ENCODE measurements at places on chromosomes 5 and 9.
A peak's percentile ranks its signal among the peaks of the same experiment; 100 is the strongest.

GRCh38 chr9:124693403-124693802, 77.7 kb downstream of the NR6A1 start:
- no peak for DNase-seq

GRCh38 chr5:138458384-138458783, 6.9 kb upstream of the EGR1 start:
- DNase-seq = no peak

- DNase-seq = no peak
Observed at GRCh38 chr5:58456026-58456425, 3.9 kb downstream of the PLK2 start.

DNA sequence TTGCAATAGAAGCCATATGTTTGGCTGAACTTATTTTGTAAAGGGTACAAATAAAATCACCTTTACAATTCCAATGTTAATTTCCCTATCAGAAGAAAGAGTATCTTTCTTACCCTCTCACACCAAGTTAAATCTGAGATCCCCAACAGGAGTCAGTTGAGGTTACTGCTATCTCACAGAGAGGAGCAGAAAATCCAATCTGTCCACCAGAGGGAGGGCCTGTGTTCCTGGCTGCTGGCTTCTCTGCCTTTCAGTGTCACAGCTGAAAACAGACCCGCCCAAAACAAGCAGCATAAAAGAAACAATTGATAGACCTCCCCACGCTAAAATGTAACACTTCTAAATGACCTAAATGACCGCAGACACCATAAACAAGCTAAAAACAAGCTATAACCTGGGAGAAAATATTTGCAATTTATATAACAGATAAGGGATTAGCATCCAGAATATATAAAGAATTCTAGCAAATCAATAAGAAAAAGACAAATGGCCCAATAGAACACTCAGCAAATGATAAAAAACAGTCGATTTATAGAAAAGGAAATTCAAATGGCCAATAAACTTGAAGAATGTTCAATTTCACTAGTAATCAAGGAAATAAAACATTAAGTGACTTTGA, 24.5 kb upstream of the MVB12B start:
- no peak for DNase-seq

GRCh38 chr5:137194300-137194699, 304.8 kb downstream of the SPOCK1 start:
- no peak for DNase-seq

DNA sequence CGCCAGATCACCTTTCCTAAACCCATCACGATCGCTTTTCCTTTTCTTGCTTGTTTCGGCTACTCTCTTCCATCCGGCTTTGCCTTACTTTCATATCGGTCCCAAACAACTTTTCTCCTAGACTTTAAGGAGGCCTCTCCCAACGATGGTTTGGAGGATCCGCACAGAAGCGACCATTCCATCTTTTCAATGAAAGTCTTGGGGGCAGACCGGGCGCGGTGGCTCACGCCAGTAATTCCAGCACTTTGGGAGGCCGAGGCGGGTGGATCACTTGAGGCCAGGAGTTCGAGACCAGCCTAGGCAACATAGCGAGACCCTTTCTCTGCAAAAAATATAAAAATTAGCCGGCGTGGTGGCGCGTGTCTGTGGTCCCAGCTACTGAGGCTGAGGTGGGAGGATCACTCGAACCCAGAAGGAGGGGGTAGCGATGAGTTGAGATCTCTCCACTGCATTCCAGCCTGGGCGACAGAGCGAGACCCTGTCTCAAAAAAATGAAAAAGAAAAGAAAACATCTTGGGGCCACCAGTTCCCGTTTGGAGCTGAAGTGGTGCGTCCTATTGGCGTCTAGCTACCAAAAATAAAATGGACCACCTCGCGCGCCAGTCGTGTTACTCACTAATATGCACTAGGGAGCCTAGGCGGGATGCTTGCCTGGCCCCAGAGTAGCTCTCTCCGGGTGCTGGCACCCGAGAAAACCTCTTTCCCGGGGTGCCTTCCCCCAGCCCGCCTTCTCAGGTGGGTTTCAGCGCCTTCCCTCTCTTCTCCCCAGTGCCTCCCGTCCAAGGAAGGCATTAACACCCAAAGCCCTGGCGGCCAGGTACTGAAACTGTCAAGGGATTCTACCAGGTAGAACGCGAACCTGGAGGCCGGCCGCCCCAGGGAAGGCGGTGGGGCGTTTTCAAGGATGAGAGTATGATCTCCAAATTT, 800 bp upstream of the AP3B1 start:
- DNase-seq = peak; percentile 22

- DNase-seq = no peak
Observed at GRCh38 chr9:14497476-14497875, 183.5 kb upstream of the NFIB start.

GRCh38 chr5:127492854-127493738, 24.3 kb upstream of the PRRC1 start:
- DNase-seq = no peak

- no peak for DNase-seq
Observed at GRCh38 chr5:148962761-148963324, 100.0 kb downstream of the SH3TC2 start.

DNA sequence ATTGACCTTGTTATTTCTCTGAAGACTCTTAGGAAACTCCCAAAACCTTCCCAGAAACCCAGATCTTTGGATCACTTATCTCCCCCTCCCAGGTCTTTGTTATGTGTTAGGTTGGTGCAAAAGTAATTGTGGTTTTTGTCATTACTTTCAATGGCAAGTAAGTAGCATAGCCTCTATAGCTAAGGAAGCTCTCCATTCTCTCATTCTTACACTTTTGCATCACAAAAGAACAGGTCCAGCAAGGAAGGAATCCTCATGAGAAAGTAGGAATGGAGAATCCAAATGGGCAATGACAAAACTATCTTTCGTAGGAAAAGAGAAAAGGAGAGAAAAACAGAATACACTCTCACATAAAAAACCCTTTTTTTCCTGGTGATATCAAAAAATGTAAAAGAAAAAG, 81.3 kb upstream of the ELAVL2 start:
- DNase-seq = no peak

- no peak for DNase-seq
Observed at GRCh38 chr5:43074987-43075318, 34.8 kb upstream of the ANXA2R start.

DNA sequence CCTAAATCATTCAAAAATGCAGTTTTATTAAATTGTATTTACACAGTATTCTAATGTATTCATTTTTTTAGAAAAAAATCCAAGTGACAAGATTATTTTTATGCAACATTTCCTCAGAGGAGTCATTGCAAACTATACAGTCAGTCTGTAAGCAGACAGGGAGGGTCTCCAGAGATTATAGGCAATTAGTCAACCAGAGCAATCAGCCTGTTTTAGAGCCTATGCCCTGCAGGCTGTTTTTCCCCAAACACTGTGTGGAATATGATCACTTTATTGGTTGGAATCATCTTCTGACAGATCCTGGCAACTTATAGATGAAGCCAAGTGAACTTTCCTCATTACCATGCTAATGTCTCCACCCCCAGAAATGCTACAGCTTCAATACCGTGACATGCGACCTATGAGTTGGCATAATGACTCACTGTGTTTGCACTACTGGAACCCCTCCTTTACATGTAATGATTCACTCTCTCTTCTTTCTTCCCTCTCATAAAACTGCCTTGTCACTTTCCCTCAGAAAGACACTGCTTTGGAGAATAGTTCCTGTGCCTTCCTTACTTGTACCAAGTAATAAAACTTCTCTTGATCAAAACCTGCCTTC, 577.7 kb upstream of the FTMT start:
- DNase-seq = no peak

- no peak for DNase-seq
Observed at GRCh38 chr9:20015427-20015931, 226.6 kb upstream of the SLC24A2 start.

- no peak for DNase-seq
Observed at GRCh38 chr9:132590037-132590317, 7.6 kb downstream of the BARHL1 start.

All from activated CD4-positive, CD25-positive, alpha-beta regulatory T cell treated with anti-CD3 and anti-CD28 coated beads, Interleukin-2, amount 50 U/mL, for 16 hours (primary cell).